LoVo (cell line): ENCODE measurements at places on chromosomes 5 and 9.

- DNase-seq: no peak
Measured at GRCh38 chr5:78993165-78993564, 8.1 kb upstream of the ARSB start.

GRCh38 chr5:139808481-139809330 is 13.1 kb downstream of the PSD2 start:
- no peak for DNase-seq

GRCh38 chr5:135577421-135577820 is 1.4 kb downstream of the CXCL14 start:
- no peak for DNase-seq

- DNase-seq: no peak
Measured at GRCh38 chr9:137330689-137331088, 28.6 kb upstream of the NRARP start.

- DNase-seq: no peak
Measured at GRCh38 chr9:38346811-38347210, 45.7 kb upstream of the ALDH1B1 start.

DNA sequence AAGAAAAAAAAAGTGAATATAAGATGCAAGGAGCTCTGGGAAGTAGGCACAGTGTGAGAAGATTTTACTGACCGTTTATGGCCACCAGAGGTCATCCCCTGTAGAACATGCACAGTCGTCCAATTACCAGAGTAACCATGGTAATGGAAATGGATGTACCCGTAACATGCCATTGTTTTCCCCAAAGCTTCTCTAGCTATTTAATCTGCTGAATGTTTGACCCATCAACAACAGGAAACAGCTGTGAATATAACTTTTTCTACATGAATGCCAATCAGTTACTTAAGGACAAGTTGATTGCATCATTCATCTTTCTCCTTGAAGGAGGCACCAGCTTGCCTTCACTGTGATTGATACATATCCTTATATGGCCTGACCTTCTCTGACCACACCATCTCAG is 1967.0 kb upstream of the CDH9 start:
- no peak for DNase-seq

GRCh38 chr5:158492841-158493242 is 606.9 kb downstream of the EBF1 start:
- no peak for DNase-seq
